Heart left ventricle (tissue), 16 donors: ENCODE measurements at places on chromosomes 3 and 15.

GRCh38 chr3:86282106-86282787, 708.7 kb downstream of the VGLL3 start:
- no peak for DNase-seq

DNA sequence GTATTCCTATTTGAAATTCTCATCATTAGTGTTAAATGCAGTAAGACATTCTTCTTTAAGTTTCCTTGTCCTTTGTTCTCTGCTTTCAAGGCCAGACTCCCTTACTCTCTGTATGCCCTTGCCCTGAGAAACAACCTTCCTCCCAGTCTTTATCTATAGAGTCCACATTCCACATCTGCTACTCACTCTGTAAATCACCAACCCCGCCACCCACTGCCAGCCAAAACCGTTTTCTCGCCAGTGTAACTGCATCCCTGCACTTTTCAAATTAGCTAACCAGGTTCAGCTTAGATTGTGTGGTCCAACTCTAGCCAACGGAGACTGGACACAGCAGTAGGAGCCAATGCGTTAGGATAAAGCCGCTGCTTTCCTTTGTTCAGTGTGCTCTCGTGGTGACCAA, 402.4 kb upstream of the PDZRN3 start:
- DNase-seq, result no peak

- no peak for DNase-seq
These were observed 43.6 kb downstream of the ROBO1 start for GRCh38 chr3:79724206-79724605.

- no peak for DNase-seq
These were observed 124.5 kb downstream of the UNC13C start for GRCh38 chr15:54102704-54103103.

- DNase-seq, result peak; percentile 22
These were observed 237.1 kb upstream of the CFAP20DC start for GRCh38 chr3:59286791-59287531.

DNA sequence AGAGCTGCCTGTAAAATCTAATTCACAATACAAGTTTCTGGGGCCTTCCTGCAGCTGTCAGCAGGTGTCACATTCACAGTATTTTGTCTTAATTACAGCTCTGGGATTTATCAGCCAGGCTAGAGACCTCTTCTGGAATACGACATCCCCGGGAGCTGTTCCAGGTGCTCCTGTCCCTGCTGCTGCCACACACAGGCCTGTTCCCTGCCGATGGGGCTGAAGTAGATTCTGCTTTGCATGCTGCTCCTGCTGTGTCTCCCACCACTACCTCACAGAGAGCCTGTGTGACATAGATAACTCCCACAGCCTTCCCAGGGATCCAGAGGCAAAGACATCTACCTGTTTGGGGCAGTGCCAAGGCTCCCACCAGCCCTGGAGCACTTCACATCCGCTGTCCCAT, 20.4 kb downstream of the COLQ start:
- peak; percentile 56 for DNase-seq

DNA sequence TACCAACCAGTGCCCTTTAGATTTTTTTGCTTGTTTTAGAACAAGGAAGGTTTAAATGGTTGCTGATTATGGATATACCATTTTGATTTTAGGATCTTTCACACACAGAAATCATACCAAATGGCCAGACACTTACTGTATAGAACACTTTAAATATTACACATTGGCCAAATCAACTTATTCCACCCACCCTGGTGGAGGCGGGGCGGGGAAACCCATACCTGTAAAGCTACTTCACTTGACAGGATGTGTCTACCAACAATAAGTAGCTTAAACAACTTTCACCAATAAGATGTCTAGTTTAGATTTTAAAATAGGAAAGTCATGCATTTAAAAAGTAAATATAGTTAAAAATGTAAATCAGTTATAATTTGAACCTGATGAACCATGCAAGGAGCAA, 17.0 kb upstream of the SFMBT1 start:
- no peak for DNase-seq

DNA sequence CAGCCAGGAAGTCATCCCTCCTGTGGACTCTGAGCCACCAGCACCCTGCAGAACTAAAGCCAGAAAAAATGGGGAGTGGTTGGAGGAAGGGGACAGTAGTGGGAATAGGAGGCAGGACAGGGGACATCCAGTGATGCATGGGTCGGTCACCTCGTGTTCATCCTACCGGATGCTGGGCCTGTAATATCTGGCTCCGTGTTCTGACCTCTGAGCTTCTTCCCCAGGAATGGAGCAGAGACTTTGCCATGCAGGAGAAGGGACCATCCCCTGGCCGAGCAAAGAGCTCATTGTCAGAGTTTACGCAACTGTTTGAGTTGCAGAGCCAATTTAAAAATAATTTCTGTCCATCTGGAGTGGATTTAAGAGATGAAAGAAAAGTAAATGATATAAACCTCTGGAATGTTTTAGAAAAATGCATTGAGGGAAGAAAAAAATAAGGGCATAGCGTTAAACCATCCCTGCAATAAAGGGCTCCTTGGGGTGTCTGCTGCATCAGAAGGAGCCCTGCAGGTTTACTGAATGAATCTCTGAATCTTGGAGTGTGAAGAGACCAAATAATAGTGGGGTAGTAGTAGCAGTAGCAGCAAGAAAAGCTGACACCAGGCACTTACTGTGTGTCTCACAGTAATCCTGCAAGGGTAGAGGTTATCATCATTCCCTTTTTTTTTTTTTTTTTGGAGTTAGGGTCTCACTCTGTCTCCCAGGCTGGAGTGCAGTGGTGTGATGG, 70.9 kb downstream of the AAGAB start:
- no peak for DNase-seq

- no peak for DNase-seq
These were observed 36.2 kb downstream of the KLHL18 start for GRCh38 chr3:47318916-47319315.

GRCh38 chr3:127363171-127363570, 75.3 kb upstream of the PRR20G start:
- DNase-seq, result no peak

GRCh38 chr3:53478921-53479664, 15.3 kb upstream of the CACNA1D start:
- DNase-seq, result no peak

GRCh38 chr15:89030311-89030710, 57.9 kb upstream of the ABHD2 start:
- no peak for DNase-seq

DNA sequence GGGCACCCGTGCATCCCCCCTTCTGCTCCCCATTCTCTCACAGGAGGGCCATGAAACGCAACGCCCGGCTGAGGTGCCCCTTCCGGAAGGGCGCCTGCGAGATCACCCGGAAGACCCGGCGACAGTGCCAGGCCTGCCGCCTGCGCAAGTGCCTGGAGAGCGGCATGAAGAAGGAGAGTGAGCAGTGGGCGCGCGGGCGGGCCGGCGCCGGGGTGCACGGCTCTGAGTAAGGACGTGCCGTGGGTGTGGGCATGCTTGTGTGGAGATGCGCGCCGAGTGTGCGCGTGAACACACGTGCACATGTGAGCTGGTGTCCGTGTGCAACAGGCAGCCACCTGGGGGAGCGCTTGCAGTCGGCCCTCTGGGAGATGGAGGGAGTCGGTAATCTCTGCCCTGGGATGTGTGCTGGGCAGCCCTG, 28.1 kb downstream of the NR1I2 start:
- peak; percentile 34 for DNase-seq

DNA sequence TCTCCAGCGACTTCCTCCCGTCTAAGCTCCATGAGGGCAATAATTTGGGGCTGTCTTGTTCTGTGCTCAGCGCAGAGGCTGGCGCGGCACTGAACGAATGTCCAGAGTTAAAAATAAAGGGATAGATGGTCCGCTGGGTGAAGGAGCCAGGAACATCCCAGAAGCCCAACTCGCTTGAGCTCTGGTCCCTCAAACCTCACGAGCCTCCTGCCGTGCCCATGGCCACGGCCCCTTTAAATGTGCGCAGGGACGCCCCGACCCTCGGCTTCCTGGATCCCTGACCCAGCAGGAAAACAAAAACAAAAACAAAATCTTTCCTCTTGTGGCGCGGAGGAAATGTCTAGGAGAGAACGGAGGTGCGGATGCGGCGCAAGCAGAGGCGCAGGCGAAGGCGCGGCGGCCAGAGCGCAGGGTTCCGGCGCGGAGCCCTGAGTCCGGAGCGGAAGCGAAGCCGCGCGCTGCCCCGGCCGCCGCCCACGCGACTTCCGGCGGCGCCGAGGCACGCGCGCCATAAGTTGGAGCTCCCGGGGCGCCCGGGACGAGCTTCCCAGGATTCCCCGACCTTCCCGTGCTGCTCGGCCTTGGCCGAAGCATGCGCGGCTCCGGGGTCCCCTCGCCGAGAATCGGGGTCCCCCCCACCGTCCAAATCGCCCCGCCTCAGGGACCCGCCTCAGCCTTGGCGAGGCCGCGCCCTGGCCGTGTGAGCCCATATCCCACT, 52.9 kb upstream of the WNT7A start:
- no peak for DNase-seq

DNA sequence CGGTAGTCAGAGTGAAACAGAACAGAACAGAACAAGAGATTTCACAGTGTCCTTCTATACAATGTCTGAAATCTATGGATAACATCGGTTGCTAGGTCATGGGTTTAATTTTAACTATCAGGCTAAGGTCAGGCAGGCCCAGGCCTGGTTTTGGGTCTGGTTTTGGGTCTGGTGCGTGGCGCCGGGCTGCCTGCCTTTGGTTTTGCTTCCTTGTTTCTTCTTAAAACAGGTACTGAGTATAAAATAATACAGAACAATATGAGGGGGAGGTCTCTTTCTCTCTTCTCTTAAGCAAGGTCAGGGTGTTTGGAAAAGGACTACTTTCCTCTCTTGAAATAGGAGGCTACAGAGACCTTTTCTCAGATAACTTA, 1.4 kb downstream of the AEN start:
- no peak for DNase-seq

DNA sequence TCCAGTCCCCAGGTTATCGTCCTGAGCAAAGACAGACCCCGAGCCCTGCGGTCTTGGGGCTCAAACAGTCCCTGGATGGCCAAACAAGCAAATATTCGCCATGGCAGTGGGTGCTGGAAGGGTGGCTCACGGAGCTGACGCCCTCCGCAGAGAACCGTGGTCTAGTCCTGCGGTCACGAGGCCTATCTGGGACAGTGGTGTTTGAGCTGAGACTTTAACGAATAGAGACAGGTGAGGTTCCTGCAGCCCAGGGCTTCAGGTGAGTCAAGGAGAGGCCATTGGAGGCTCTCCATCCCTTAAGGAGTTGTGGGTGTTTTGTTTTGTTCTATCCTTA, 399 bp upstream of the SUCLG2 start:
- no peak for DNase-seq

DNA sequence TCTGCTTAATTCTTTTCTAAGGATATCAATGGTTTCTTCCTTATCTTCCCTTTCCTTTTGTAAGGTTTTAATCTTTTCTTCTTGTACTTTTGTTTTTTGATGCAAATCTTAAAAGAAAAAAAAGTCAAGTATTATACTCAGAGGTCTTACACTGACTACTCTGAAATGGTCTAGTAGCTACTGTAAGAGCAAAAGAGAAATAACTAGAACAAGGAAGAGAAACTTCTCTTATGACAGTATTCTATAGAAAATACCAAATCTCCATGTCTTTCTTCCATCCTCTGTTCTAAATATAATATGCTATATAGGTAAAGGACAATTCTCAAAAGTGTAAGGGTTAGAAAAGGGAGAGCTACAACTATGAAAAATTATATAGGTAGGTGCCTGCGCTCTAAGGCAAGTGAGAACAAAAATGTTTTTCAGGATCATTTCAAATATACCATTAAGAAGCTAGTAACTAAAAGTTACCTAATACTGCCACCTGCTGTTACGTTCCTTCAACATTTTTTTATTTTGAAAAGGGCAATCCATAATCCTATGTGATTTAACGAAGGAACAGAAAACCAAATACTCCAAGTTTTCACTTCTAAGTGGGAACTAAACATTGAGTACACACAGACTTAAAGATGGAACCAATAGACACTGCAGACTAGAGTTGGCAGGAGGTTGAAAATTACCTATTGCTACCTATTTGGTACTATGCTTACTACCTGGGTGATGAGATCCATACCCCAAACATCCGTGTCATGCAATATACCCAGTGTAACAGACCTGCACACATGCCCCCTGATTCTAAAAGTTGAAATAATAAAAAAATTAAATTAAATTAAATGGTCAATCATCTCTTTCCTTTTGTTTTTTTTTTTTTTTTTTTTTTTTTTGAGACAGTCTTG, 36.7 kb downstream of the CIP2A start:
- DNase-seq, result no peak

- DNase-seq, result no peak
These were observed 179.6 kb downstream of the EPHB1 start for GRCh38 chr3:134974624-134975023.

- DNase-seq, result peak; percentile 28
These were observed 1.4 kb downstream of the PFN2 start for GRCh38 chr3:149969110-149969939.

DNA sequence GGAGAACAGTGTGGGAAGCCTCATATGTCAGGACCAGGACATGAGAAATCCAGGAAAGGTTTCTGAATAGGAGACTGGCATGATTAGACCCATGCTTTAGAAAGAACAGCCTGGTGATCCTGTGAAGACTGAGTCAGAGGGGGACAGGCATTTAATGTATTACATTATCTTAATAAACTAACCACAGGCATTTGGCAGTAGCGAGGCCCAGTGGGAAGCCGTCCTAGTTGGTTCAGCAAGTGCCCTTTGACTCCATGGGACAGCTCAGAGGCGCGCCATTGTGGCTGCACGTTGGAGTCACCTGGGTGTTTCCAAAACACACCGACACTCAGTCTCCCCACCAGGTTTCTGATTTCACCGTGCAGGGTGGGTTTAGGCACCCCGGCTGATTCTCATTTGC, 90.5 kb upstream of the DGKG start:
- no peak for DNase-seq

GRCh38 chr3:53225651-53226050, 30.2 kb downstream of the TKT start:
- no peak for DNase-seq

- peak; percentile 44 for DNase-seq
These were observed 799 bp downstream of the SERF2 start for GRCh38 chr15:43792761-43793476.

DNA sequence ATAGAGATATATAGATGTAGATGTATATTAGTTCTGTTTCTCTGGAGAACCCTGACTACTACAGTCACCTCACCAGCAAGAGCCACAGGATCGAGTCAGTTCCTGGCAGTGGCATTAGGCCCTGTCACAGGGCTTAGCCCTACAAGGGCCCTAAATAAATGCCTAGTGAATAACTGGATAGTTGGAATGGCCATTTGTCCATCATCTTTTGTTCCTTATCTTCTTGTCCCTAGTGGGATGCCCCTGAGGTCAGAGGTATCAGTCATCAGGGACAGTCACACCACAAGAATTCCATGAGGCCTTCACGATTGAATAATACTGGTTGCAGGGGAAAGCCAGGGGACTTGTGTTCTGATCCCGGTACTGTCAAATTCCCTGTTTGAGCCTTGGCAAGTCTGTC, 204.9 kb upstream of the PPP2R3A start:
- no peak for DNase-seq

- DNase-seq, result no peak
These were observed 6.4 kb upstream of the SH2D7 start for GRCh38 chr15:78085928-78086327.
